ENCODE measurements at places on chromosomes 2 and 18.

DNA sequence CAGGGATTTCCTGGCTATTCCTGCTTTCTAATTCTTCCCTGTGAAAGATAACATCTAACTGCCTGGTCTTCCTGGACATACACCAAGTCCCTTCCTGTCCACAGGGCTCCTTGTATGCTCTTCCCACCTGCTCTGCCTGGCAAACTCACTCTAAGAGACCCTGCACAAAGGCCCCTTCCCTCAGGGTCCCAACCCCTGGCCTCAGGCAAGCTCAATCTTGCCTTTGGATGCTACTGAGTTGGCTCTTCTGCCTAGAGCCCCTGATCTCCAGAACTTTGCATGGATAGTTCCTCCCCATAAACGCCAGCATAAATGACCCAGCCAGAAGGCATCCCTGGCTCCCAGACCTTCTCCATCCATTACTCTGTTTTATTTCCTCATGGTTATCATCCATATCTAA, 98.3 kb upstream of the OTOS start:
- no peak for DNase-seq

GRCh38 chr2:143177096-143177786, 48.0 kb downstream of the ARHGAP15 start:
- no peak for DNase-seq

GRCh38 chr2:166335284-166335683, 40.5 kb downstream of the SCN9A start:
- no peak for DNase-seq

DNA sequence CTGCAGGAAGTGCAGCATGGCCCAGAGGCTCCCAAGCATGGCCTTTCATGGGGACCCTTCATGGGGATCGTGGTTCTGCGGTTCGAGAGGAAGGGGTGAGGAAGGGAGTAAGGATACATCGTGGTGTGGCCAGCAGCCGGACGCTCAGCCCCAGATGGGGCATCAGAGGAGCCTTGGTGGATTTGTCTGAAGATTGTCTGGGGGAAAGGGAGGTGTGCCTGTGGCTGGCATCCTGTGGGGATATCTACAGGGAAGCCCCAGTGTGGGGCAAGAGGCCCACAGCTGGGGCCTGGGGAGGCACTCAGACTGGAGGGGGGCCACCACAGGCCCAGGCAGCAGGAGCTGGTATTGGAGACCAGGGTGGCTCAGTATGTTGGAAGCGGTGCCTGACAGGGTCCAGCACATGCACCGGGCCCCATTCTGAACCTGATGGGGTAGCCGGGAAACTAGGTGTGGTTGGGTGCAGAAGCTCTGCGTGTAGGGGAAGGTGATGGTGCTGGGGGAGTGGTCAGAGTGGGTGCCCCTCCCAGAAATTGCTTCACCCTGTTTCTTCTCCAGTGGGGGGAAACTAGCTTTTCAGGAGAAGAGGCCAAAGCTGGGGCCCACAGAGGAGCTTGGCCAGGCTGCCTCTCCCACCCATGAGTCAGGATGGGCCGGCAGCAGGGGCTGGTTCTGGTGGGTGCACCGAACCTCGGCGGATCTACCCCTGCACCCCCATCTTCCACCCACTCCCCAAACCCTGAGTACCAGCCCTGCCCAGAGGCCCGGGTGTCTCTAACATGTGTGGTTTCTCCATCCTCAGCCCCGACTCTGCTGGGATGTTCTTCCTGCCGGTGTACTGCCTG, 274.4 kb upstream of the HDAC4 start:
- no peak for DNase-seq

DNA sequence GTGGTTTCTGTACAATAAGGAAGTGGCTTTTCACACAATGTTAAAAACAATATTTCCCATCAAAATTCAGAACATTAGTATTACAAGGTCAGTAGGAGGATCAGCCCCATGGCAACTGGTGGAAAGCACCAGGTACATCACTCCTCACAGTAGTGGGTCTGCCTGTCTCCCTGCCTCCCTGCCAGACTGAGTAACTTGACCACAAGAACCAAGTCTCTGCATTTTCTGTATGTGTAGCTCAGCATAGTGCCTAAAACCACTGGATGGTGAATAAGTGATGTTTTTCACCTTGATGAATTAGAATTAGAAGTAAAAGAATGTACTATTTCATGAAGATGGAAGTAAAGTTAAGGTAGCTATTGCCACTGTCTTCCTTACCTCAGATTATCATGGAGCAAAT, 4.1 kb upstream of the WDR7 start:
- no peak for DNase-seq

DNA sequence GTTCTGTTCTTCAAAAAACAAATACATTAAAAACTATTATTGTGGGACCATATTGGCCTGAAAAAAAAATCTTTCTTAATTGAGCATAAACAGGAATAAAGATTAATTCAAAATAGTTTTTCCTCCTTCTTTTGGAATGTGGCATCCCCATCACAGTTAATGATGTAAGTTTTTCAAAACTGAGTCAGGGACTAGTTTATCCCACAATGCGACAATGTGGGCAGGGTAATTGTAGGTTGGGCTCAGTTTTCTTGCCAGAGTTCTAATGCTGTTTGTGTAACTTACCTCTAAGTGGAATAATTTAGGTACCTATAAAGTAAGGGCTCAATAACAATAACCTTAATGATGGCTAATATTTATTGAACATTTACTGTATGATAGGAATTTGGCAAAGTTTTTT, 82.0 kb downstream of the PMS1 start:
- DNase-seq: no peak

DNA sequence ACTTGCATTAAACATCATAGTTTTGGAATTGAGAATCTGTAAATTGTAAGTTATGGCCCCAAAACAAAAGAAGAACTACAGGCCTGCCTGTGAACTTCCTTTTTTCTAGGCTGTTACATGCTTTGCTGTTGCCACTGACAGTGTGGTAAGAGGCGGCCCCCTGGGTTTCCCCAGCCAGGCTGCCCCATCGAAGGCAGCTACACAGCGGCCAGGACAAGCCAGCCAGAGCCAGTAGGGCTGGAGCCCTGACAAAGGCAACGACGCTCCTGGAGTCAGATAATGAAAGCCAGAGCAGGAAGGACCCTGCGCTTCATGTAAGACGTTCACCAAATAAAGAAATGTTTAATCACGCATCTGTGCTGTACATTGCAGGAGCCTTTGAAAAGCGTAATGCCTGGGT, 55.0 kb downstream of the ANKRD44 start:
- no peak for DNase-seq

DNA sequence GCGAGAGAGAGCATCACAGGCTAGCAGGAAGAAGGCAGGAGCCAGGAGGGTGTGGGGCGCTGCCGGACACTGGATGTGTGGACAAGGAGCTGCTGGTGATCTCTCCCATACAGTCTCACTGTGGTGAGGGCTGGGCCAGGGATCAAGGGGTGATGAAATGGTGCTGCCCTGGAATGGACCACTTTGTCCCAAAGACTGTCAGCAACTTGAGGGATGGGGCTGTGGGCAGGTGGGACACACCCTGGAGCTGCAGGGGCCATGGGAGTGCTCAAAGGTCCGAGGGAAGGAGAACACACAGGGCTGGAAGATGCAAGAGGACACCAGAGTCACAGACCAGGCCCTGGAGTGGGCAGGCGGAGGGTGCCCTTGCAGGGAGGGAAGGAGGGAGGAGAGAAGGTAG, 38.0 kb downstream of the COA5 start:
- DNase-seq: no peak

- no peak for DNase-seq
These were observed 128.1 kb downstream of the ANTXR1 start for GRCh38 chr2:69141061-69141460.

- peak; percentile 49 for DNase-seq
These were observed 36.6 kb downstream of the RPL31 start for GRCh38 chr2:101038455-101039255.

DNA sequence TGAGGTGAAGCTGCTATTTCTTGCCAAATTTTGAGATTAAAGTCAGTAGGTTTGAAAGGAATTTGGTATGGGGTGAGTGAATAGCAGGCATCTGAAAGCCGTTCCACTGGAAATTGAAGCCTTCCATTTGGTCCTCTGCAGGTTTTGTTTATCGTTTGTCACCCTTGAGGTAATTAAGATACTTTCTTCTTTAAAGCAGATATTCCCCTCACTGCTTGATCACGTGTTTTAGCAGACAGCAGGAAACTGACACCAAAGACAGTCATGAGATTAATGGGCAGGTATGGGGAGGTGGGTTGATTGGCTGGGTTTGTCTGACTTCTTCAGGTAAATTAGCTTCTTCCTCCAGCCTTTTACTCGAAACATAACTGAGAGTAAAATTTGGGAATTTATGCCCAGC, 10.7 kb downstream of the LPIN1 start:
- DNase-seq: no peak

GRCh38 chr2:229126066-229126465, 145.0 kb downstream of the PID1 start:
- no peak for DNase-seq

- no peak for DNase-seq
These were observed 5.1 kb upstream of the PTPRM start for GRCh38 chr18:7561909-7562460.

DNA sequence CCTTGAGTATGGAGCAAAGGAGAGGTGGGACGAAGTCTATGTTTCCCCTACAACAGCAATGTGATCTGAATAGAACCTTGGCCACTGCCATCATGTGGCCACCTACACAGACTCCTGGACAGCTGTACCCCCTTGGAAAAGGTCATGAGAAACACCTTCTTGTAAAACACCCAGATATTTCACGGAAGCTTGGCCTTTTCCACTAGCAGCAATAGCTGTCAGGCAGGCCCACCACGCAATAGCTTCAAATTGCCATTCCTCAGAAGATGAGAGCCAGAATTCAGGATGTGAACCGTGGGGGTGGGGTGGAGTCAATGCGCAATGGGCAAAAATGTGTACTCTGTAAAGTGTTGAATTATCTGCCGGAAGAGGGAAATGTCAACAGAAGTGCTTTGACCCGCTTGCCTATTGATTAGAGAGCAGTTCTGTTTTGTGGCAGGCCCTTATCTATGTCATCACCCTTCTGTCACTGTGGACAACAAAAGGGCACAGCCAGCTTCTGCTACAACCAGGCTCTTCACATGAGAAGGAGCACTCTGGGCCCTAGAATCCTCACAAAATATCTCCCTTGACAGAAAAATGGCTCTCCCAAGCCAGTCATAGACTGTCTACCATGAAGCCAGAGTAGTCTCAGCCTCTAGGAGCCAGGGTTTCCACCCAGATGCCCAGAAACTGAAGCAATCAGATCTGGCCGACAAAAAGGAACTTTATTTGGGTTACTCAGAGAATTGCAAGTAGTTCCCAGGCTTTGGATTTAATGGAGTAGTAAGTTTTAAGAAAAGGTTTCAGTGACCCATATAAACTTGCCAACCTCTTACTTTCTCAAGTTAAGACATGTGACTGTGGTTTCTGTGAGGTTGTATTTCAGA, 9.5 kb downstream of the INPP1 start:
- DNase-seq: no peak

DNA sequence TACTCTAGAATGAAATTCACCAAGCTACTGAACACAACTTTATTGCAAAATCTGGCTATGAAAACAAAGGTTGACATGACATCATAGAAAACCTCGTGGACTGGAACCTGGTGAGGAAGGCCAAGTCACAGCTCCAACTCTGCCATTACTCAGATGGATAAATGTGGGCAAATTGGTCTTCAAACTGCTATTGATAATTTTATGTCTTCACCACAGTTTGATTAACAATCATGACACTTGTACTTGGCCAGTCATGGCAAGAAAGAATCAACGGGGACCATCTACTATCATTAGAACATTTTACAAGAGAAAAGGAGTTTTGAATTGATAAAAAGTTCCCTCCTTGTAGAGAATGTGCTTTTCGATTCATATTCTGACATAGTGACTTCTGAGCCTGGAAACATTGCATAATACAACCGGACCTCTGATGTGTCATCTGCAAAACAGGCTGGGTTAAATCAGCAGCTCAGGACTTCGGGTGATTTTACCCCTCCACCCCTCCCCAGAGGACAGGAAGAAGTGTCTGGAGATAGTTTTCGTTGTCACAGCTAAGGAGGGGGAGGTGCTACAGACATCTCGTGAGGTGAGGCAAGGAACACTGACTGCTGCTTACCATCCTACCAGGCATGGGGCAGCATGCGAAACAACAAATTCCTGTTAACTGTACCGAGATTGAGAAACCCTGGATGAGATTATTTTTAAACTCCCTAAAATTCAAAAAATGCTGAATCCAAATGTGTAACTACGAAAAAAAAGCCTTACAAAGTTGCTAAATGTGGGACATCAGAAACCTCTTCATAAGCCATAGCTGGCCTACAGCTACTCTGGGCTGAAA, 8.4 kb downstream of the L3MBTL4 start:
- DNase-seq: no peak

DNA sequence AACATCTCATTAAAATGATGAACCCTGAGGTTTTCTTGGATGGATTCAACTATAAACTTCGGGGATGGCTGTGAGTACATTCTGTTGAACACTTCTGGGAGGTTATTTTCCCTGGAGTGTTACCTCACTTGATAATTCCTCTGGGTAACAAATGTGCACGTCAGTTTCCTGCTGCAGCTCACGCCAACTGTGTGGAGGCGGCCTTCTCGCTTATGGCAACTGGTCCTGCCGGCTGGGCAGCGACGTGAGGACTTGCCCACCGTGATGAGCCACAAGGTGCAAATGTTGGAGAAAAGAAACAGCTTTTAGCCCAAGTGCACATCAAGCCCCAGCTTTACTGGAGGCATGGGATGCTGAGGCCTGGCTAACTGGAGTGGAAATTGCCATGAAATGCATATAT, 15.9 kb downstream of the MYCN start:
- DNase-seq: no peak

DNA sequence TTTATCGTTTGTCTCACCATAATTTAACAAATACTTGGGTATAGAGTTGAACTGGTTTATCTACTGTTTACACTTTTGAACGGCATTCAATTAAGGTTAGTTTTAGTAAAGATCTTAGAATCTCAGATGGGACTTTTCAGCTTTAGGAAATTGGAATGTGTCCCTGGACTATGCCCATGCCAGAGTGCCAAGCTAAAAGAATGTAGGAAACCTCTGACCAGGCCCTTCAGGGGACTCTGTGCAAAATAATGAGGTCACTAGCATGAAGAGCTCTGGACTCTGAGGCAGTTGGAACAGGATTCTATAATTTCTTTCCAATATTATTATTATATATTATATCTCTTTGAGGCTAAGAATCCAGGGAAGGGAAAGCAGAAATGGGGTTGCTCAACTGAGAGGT, 13.5 kb downstream of the DIS3L2 start:
- no peak for DNase-seq

GRCh38 chr2:127106457-127106990, 430 bp downstream of the BIN1 start:
- peak; percentile 35 for DNase-seq

- no peak for DNase-seq
These were observed 162.6 kb upstream of the CRIM1 start for GRCh38 chr2:36192983-36193382.

- DNase-seq: peak; percentile 52
These were observed 66.3 kb downstream of the CDK15 start for GRCh38 chr2:201872591-201872990.

GRCh38 chr18:45447355-45448265, 167.7 kb upstream of the SLC14A2 start:
- DNase-seq: no peak

DNA sequence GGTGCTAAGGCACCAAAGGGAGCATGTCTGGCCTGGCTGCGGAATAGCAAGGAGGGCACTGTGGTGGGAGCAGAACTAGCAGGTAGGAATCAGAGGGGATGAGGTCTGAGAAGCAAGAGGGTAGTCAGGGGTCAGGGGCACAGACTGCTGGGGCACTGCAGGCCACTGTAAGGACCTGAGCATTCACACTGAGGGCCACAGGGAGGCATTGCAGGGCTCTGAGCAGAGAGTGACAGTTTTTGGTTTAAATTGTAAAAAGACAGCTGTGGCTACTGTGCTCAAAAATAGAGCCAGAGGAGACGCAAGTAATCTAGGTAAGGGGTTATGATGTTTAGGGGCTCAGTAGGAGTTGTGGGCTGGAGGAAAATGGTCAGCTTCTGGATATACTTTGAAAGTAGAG, 41.5 kb downstream of the ARHGAP25 start:
- DNase-seq: no peak

All from HAP-1 (cell line).